Kidney epithelial cell (primary cell): ENCODE measurements at places on chromosomes 7 and 10. TPM values are rescaled to one million over a fixed set of nuclear protein-coding genes. Genes with fewer than 3 reads are reported as not detected.

BLOC1S2 gene
- 81.7 and 92.8 TPM in 2 replicates for total RNA-seq

GRCh38 chr10:14543046-14543903 is 212.6 kb upstream of the FRMD4A start:
- DNase-seq, result no peak

- no peak for DNase-seq
These were observed 23.5 kb upstream of the CHST12 start for GRCh38 chr7:2379821-2380450.

- no peak for DNase-seq
These were observed 8.7 kb upstream of the ASB4 start for GRCh38 chr7:95476904-95477594.

ANK3 gene
- 5.1 and 14.8 TPM in 2 replicates for total RNA-seq

TFPI2 gene
- total RNA-seq, result 33.7 and 52.9 TPM in 2 replicates

- DNase-seq, result no peak
These were observed 74.1 kb upstream of the DUSP5 start for GRCh38 chr10:110423650-110424049.

DNA sequence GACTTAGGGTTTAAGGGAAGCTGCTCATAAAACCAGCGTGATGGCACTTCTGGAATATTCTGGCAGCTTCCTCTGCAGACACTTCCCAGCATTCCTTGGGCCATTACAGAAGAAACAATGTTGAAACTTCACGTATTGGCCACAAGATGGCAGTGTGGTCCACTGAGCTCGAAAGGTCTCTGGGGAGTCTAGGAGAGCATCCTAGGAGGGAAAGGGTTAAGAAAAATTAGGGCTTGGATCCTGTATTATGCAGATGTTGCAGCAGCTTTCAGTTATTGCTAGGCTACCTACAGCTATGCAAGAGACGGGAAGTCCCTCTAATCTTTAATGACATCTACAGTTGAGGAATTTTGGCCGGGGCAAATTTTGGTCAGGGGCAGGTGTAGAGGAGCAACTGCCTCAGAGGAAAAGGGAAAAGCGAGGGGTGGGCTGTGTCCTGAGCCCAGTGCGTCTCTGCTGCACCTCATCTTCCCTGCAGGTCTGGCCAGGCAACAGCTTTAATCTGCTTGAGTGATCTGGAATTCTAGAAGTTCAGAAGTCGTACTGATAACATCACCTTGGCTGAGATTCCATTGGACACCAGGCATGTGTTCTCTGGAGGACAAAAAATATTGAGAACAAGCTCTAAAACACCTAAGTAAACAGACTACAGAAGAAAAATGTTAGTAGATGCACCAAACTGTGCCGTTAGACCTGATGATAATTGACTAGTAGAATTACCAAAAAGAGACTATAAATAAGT is 220.8 kb upstream of the PRSS58 start:
- DNase-seq, result no peak

- DNase-seq, result no peak
These were observed 159.6 kb upstream of the IGFBP3 start for GRCh38 chr7:46080595-46081159.

DNA sequence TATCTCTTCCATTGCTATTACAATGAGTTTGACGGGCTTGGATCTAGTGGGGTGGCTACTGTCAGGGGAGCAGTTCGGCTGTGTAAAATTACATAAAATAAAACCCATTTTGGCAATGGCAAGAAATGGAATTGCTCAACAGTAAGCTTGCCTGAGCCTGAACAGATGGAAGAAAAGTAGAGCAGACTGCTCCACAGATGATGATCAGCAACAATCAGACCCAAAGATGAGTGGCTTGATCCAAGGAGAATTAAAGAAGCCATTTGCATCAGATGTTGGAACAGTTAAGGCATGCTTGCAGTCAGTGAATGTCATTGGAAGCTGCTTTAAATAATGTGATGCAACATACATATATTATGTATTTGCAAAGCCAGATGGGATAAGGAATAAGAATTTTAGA is 256.6 kb upstream of the SMIM30 start:
- DNase-seq, result no peak
